ENCODE measurements at places on chromosomes 16 and 17. TPM values are rescaled to one million over a fixed set of nuclear protein-coding genes. Genes with fewer than 3 reads are reported as not detected.

Gene KRT12
- total RNA-seq, result not detected

DNA sequence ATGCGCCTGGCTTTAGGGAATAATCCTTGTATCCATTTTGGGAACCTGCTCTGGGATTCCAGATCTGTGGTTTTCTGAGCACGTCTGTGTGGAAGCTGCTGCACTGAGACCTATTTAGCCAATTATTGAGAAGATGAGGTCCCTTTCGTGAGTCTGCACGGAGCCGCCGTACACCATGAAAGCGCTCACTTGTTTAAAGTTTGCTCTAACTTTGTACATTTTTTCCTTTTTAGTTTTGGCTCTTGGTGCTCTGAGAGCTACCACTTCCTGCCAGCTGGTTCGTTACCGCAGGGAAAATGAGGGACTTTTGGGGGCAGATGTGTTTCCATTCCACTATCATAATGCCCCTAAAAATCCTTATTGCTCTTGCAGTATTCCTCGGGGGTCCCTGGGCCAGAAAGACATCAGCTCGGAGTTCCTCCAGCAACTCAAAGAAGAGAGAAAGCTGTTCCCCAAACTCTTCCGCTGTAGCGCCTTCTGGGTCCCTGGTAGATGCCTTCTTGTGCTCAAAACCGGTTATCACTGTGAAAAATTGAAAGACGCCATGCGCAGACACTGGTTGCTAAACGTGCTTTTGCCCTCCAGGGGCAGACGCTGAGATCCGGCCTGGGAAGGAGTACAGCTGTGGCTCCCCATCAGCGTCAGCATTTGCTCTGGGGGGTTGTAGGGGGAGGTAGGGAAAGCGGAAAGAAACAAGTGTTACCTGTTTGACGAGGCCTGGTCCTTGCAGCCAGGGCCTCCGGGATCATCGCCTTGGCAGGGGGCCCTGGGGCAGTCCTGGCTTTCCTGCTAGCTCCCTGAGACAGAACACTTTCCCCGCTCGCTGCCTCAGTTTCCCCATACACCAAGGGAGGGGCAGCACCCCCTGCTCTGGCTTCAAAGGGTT lies 238.1 kb downstream of the MRTFB start:
- no peak for DNase-seq

GRCh38 chr17:78669975-78670518 lies 92.9 kb upstream of the DNAH17 start:
- DNase-seq, result no peak

DNA sequence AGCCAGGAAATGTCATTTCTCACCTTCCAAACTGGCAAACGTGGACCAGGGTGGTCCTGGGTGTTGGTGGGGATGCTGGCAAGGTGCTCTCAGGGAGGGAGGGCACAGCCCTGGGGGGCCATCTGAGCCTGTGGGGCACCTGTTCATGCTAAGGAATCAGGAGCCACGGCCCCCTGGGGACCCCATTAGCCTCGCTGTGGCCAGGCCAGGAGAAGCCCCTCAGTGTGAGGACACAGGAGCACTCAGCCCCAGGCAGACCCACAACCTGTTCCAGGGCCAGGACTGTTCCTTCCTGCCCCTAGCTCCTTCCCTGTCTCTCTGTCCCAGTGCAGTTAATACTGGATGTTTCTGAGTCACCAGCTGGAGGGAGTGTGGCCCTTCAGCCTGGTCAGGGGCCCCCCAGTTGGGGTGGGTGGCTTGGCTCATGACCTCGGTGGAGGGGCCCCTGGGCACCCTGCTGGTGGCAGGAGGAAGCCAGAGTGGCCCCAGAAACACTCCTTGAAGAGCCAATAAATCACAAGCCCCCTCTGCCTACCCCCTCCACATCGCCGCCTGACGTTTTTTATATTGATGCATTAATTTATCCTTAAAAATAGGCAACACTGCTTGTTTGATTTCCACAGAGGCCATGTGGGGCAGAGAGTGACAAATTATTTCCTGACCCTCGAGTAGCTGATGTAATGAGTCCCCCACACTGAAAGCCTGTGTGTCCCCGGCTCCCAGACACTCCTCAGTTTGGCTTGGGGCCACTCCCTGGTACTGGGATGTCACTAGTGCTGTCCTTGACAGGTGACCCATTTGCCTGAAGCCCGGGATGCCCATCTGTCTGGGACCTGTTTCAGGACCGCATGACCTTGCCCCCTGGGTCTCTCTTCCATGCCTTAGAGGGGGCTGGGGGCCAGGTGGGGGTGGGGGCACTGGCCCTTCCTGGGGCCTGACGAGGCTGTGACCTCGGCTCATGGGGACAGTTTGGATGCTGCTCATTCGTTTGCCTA lies 22.3 kb downstream of the ACTG1 start:
- DNase-seq, result no peak

DNA sequence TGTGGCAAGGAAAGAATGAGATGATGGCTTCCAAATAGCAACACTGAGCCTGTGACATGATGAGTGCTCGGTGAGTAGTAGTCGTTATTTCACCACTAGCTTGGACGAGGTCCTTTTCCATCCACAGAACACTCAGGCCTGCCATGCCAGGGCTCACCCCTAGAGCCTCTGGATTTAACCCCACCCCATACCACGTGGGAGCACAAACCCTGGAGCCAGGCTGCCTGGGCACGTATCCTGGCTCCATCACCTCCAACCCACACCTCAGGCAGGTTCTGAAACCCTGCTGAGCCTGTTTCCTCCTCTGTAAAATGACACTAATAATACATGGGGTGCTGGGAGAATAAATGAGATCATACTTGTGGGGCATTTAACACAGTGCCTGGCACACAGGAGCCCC lies 192.4 kb downstream of the KATNIP start:
- DNase-seq, result no peak

DNA sequence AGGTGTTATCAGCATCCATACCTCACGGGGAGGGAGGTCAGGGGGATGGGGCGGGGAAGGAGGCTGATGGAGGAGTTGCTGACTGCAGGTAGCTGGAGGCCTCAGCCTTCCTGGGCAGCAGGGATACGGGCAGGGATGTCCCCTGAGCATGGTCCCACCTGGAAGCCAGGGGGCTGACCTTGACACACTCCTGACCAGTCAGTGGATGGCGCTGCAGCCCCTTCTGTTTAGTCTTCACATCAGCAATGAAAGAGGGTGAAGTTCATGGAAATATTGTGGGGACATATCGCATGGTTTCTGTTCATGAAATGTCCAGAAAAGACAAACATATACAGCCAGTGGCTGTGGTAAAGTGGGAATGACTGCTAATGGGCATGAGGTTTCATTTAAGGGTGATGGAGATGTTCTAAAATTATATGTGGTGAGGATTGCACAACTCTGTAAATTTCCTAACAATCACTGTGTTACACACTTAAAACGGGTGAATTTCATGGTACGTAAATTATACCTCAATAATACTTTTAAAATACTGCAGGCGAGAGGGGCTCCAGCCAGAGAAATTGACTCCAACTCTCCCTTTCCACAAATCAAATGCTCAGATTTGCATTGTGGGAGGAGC lies 489.6 kb downstream of the CDH13 start:
- no peak for DNase-seq

DNA sequence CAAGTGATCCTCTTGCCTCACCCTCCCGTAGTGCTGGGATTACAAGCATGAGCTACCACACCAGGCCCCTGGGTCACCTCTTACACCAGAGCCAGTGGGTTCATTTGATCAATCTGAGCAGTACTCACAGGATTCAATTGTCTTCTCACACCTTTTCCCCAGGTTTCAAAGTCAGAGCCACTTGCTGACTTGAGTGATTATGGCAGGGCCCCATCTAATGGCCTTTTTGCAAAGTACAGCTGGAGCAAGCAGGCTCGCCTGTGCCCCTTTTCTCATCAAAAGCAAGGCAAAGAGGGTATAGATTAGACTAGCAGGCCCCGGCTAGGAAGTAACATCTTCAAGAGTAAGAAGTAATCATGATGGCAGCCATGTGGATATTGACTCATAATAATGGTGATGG lies 114.8 kb upstream of the NOL11 start:
- no peak for DNase-seq

DNA sequence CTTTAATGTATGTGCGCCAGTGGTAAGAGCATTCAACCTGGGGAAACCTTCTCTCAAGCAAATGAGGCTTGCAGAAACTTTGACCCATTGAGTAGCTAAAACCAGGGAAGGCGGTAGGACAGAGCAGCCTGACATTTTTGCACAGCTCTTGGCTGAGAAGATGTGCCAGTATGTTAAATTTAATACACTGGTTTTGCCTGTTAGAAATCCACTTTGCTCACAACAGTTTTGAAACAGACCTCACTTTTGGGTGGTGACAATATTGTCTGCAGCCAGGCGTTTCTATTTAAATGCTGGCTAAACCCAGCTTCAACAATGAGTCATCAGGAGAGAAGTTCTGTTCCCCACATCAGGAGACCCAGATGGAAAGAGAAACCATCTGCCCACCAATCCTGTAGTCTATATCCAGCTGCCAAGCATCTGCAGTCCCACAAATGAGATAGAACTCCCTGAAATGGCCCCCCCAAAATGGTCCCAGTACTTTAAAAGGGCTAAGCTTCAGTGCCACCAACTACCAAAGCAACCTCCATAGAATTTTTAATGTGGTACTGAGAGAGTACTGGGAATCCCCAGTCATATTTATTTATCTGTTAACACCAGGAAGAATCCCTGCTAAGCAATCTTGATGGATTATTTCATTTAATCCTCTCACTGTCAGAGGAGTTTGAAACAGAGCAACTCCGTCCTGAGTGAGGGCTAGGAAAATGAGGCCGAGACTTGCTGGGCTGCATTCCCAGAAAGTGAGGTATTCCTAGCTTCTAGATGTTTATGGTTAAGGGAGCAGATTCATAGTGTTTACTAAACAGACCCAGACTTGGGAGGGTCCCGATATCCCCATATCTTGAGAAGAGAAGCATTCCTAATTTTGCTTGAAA lies 29.0 kb upstream of the CLEC3A start:
- DNase-seq, result peak; percentile 40

DNA sequence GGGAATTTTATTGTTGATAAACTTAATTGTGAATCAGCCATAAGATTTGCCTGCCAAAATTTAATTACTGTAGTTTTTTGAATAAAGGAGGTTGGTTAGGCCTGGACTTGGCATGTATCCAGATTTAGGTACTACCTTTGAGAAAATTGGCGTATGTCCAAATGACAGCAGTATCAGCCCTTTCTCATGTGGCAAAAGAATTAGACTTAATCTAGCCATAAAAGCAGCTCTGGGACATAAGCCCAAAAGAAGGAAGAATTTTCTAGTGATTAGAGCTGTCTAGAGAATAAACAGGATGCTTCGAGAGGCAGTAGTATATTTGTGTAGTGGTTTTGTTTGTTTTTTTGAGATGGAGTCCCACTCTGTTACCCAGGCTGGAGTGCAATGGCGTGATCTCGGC lies 27.7 kb downstream of the PPM1E start:
- DNase-seq, result no peak
